GM04504 (cell line): ENCODE measurements at places on chromosomes 7 and 10.

DNA sequence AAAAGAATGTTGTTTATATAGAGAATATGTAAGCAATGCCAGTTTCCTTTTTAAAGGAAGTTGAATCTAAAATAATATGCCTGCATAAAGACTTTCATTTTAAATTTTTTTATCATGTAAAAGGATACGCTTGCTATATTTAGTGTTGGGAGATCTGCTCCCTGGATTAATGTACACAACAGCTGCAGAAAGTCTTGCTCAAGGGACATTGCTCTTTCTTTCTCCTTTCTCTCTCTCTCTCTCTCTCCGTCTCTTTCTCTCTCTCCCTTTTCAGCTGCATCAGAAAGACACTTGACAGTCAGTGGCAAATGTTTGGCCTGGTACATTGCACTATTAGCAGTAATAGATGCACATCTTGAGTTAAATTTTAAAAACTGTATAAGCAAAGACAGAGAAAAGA lies 739 bp downstream of the MYPN start:
- no peak for DNase-seq

- DNase-seq = no peak
Observed at GRCh38 chr7:81693080-81693479, 76.8 kb downstream of the HGF start.

- DNase-seq = no peak
Observed at GRCh38 chr7:68866200-68866570, 732.1 kb upstream of the AUTS2 start.

DNA sequence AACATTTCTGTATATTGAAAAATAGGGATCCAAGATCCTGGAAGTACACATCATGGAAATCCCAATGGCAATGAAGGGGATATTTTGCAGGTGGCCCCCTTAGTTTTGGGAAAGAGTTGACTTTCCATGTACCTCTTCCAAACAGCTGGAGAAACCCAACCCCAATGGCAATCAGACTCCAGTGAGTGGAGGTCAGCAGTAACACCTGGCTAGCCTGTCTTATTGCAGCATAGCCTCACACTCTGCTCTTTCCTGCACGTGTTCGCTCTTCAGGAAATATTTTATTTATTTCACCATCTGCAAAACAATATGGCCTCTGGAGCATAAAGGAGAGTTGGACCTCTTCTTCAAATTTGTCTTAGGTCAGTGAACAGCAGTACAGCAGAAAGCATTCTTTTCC lies 340.0 kb upstream of the NRP1 start:
- no peak for DNase-seq

GRCh38 chr7:130654850-130655249 lies 13.7 kb downstream of the COPG2 start:
- no peak for DNase-seq

- no peak for DNase-seq
Observed at GRCh38 chr10:43059828-43060227, 17.0 kb upstream of the RET start.

GRCh38 chr10:68897336-68897741 lies 3.8 kb upstream of the DDX50 start:
- peak; percentile 51 for DNase-seq

GRCh38 chr10:132888898-132889490 lies 53.4 kb downstream of the CFAP46 start:
- no peak for DNase-seq

DNA sequence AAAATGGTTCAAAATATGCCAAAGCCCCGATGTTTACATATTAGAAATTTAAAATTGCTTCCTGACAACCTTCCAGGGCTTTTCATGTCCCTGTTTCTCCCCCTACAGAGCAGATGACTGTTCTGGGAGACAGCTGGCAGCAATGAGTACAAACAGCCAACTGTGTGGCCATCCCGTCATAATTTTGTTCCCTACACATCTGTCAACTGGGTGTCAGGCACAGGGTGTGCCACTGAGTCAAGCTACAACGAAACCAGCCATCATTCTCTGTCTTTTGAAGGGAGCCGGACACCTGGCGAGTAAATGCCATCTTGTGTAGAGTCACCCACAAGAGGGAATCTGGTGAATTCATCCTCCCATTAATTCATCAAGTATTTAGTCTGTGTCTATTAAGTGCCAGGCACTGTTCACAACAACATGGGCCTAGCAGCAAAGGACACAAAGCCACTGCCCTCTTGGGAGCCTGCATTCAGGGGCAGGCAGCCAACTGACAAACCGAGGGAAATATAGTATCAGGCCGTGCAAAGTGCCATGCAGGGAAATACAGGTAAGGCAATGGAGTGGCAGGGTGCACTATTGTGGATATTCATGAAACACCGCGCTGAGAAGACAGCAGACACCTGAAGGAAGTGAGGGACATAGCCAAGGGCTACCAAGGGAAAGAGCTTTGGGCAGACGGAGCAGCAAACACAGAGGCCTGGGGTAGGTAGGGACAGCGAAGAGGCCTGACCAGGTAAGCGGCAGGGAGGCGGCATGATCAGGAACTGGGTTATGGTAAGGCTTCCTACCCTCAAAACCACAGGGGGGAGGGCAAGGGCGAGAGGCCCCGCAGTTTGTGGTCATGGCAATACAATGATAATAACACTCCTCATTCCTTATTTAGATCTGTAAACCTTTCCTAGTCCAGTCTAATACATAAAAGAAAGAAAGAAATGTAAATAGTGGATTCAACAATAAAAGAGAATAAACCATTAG lies 213.6 kb downstream of the FAM107B start:
- no peak for DNase-seq

DNA sequence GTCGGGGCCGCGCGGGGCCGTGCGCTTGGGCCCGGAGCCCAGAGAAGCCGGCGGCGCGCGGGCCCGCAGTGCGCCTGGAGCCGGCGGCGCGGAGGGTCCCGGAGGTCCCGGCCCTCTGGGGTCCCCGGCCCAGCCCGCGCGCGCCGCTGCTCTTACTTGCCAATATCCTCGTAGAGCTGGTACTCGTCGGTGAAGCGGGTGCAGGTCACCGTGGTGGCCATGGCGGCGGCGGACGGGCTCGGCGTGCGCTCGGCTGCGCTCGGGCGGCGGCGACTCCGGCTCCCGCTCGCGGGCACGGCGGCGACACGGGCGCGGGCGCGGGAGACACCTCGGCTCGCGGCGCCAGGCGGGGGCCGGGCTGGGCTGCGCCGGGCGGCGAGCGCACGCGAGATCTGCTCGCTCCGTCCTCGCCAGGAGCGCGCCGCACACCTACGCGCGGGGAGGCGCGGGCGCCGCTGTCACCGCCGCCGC lies at the start of gene CAMK2B:
TSS of gene CAMK2B (minus strand) at position 394 of the 471 bp plus-strand sequence. CDS start at position 221, 173 bp downstream.
- no peak for DNase-seq

GRCh38 chr10:100996678-100997359 lies 2.8 kb upstream of the LZTS2 start:
- DNase-seq = no peak

DNA sequence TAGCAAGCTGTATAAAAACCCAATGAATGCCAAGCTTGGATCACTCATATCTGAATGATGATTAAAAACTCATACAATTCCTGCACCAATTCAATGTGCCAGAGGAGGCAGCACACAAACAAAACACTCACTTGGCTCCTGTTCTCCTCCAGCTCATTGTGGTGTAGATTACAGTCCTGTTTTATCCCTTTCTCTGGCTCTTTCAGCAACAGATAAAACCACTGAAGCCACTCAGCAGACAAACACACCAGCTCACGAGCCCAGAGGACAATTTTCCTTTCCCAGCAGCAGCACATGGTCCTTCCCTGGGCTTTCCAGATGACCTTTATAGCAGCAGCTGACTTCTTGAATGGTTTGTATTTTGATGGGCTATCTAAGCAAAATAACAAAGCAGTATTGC lies 107.3 kb upstream of the STARD3NL start:
- DNase-seq = peak; percentile 13

DNA sequence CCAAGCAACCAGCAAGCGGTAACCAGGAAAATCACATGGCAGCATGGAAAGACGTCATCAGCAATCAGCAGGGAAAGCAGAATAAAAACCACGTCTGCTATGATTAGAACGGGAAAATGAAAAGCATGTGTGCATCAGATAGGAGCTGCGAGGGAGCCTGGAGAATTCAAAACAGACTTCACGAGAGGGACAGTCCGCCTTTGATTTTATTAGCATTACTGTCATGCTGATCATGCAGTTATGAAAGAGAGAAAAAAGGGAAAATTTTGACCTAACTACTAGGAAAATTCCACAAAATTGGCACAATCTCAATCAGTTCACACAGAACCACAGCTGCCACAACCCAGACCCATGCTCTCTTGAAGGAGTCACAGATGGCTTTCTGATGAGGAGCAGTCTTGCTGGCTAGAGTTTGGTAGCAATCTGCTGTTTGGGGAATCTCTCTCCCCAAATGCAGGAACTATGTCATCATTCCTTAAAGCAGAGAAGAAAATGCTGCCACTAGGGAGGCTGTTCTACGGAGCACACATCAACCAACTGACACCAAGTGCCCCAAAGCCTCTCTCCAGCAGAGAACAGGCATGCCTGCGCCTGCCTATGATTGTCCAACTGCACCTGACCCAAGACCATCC lies 295.9 kb downstream of the TNS3 start:
- peak; percentile 94 for DNase-seq

GRCh38 chr10:49172777-49173132 lies 15.4 kb downstream of the TMEM273 start:
- DNase-seq = no peak

GRCh38 chr10:5404208-5405041 lies at the start of gene TUBAL3:
TUBAL3 (minus strand) TSS chr10:5404828; CDS start chr10:5404792, 36 bp downstream.
- no peak for DNase-seq

- DNase-seq = no peak
Observed at GRCh38 chr7:83646027-83646426, 2.9 kb downstream of the SEMA3E start.

DNA sequence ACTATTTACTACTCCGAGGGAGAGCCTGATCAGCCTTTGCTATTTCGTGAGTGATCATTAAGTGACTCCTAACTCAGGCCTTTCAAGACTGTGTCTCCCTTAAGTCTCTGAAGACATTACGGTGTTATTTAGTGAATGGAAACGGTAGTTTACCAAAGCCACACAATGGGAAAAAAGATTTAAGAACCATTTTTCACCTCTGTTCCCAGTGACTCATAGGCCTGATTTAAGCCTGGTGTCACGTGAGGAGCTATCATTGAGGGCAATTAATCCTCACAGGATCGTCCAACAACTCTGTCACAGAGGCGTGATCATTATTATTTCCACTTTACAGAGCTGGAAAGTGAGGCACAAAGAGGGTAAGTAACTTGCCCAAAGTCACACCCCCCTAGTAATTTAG lies 20.3 kb downstream of the C10orf90 start:
- DNase-seq = no peak
